ENCODE measurements at places on chromosomes 11 and 22.

DNA sequence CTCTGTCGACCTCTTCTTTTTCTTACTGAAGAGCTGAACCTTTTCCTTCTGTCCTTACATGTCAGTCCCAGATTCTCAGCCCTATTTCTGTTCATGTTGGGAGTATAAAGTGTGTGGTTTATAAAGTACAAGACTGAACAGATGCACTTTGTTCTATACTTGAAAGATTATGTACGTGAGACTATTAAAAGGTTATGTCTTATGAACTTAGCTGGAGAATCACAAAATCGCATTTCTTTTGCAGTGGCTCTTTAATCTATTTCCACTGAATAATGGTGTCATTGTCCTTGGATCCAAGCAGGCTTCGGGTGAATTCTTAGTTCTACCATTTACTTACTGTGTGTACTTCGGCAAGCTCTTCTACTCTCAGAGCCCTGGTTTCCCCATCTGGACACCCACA lies 558.4 kb downstream of the TMEM135 start:
- DNase-seq, result no peak

DNA sequence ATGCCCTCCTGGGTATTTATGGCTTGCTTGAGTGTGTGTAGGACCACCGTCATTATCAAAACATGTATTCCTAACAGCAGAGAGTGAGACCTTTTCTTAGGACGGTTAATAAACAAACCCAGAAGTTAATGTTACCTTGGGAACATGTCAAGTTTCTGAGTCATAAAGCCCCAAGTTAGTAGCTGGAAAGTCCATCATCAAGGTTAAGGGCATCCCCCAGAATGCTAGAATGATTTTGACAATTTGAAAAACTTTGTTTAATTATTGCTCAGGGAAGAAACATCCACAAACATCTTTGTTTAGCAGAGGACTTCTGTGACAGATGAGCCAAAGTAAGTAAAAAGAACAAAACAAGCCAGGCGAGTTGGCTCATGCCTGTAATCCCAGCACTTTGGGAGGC lies 20.0 kb downstream of the CAVIN3 start:
- DNase-seq, result no peak

GRCh38 chr11:130314184-130314749 lies 450 bp downstream of the ZBTB44 start:
- peak; percentile 30 for DNase-seq

- peak; percentile 75 for DNase-seq
These were observed 3.8 kb downstream of the ALKBH8 start for GRCh38 chr11:107561688-107562087.

DNA sequence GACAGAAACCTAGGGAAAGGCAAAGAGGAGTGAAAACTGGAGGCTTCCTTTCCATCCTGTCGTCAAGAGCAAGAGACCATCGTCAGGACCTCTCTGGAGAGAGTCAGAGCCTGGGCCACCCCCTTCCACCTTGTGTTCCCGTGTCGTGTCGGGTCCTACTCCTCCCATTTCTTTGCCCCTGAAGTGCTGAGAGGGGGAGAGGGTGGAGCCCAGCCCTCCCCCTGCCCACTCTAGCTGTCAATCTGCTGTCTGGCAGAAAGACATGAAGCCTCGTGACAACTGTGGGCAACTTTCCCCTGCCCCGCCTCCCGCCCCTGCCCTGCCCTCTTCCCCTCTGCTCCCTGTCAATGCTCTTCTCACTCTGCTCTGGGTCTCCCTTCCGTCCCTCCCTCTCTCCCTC lies 20.6 kb downstream of the ANKK1 start:
- DNase-seq, result no peak

DNA sequence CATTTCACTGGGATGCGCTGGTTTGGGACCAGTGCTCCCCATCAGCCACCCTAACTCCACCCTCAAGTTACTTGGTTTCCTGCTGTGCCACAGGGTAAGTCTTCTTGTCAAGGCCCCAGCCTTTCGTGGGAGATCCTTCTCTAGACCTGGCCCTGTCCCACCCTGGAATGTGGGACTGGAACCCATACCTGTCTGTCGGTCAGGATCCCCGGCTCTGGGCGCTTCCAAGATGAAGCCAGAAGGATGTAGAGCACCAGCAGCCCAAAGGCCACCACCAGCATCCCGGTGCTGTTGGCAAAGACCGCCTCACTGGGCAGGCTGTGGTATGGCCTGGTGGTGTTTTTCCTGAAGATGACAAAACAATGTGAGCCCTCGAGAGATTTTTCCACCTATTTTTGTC lies 10.9 kb downstream of the CYB561A3 start:
- no peak for DNase-seq

- DNase-seq, result no peak
These were observed 883.3 kb downstream of the NTM start for GRCh38 chr11:132253469-132254264.

DNA sequence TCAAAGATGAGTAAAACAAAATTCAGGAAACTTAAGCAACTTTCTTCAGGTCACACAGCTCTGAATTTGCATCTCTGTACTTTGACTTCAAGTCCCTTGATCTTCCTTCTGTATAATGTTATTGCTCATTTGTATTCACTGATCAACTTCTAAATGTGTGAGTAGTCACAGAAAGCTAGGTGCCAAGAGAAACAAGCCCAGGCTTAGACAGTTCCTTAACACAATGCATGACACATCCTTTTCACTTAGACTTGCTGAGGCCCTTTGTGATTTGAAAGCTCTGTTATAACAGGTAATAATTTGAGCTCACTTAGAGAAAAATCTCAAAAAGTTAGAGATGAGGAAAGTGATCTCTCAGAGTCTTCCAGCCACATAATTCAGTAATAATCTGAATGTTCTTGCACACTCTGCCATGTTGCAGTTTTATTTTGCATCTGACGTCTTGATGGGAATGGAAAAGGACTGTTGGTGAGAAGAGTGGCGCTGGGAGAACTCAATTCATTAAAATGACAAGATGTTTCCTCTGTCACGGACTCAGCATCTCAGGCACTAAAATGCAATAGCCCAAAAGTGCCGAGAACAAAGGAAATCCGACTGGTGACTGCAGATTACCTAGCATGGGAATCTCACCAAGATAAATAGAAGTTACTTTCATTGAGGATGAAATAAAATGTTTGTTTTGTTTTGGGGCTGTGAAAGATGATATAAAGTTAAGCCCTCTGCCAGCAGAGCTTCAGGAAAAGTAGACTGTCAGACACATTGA lies 665.3 kb downstream of the OPCML start:
- DNase-seq, result peak; percentile 41

- DNase-seq, result no peak
These were observed 15.0 kb downstream of the SIK2 start for GRCh38 chr11:111617286-111617685.

- no peak for DNase-seq
These were observed 5.4 kb upstream of the VPS51 start for GRCh38 chr11:65090628-65091027.

DNA sequence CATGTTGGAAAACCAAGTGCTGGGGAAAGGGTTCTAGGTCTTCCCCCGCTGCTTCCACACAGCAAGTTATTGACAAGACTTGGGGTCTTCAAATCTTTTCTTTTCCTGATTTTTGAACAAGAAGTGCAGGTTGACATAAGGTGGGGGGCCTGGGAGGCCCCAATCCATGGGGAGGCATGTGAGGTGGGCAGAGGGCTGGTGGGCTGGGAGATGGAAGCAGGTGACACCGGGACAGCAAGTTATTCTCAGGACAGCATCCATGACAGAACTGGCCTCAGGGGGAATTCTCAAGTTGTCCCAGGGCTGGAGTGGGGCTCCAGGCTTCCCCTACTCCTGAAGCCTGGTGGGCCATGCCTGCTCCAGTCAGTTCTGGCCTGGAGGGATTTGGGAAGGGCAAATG lies 5.5 kb downstream of the FGF19 start:
- no peak for DNase-seq

- no peak for DNase-seq
These were observed 2203.8 kb downstream of the LRRC4C start for GRCh38 chr11:39255648-39256047.

DNA sequence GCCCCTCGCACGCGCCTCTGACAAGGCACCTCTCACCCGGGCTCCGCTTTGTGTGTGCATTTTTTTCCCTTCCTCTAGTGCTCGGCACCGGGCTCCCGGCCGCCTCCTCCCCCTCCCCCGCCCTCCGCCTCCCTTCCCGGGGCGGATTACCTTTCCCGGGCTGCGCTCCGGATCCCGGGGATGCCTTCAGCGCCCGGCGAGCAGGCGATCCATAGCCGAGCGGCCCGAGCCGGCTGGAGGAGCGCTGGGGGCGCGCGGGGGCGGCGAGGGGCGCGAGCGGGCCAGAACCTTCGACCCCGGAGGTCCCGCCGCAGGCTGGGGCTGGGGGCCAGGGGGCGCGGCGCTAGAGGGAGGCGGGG lies 282 bp downstream of the MPPED2 start:
- DNase-seq, result no peak

DNA sequence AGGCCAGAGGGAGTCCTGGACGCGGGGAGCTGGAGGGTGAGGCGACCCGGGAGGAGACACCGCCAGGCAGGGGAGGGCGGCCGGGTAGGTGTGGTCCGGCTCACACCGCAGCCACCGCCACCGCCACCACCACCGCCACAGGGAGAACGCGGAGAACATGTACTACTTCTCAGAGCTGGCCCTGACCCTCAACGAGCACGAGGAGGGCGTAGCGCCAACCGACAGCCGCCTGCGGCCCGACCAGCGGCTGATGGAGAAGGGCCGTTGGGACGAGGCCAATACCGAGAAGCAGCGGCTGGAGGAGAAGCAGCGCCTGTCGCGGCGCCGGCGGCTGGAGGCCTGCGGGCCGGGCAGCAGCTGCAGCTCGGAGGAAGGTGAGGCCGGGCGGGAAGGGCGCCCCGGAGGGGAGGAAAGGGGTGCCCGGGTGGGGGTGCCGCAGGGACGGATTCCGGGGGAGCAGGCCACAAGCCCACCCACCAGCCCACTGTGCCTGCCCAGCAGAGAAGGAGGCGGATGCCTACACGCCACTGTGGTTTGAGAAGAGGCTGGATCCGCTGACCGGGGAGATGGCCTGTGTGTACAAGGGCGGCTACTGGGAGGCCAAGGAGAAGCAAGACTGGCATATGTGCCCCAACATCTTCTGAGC lies 62.8 kb downstream of the MORC2 start:
- DNase-seq, result no peak

DNA sequence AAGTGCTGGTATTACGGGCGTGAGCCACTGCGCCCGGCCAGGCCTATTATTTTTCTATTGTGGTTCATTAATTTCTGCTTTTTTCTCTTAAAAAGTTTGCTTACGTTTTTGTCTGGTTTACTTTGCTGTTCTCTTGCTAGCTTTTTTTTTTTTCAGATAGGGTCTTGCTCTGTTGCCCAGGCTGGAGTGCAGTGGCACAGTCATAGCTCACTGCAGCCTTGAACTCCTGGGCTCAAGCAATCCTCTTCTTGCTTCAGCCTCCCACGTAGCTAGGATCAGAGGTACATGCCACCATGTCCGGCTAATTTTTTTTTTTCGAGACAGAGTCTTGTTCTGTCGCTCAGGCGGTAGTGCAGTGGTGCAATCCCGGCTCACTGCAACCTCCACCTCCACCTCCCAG lies 18.7 kb downstream of the F2 start:
- DNase-seq, result no peak

- DNase-seq, result peak; percentile 77
These were observed 4.0 kb downstream of the P4HA3 start for GRCh38 chr11:74307434-74307833.

- DNase-seq, result no peak
These were observed 111.4 kb upstream of the GRK3 start for GRCh38 chr22:25453058-25453457.

DNA sequence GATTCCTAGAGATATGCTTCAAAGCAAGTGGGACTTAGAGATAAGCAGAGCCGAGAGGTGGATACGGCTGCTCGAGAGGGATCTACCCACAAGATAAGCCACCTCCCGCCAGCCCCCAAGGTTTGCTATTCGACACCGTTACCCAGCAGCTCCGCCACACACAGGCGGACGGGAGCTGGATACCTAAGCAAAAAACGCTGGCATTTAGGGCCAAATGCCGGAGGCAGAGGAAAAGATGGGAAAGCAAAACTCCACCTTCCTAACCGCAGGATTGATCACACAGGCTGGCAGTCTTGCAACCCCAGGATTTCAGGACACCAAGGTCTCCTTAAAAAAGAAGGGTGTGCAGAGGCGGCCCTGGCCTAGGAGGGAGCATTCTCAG lies 709 bp downstream of the FTH1 start:
- DNase-seq, result peak; percentile 13

GRCh38 chr11:80698637-80699036 lies 1257.8 kb upstream of the TENM4 start:
- no peak for DNase-seq

GRCh38 chr11:10373340-10373739 lies 68.5 kb downstream of the ADM start:
- DNase-seq, result peak; percentile 65

DNA sequence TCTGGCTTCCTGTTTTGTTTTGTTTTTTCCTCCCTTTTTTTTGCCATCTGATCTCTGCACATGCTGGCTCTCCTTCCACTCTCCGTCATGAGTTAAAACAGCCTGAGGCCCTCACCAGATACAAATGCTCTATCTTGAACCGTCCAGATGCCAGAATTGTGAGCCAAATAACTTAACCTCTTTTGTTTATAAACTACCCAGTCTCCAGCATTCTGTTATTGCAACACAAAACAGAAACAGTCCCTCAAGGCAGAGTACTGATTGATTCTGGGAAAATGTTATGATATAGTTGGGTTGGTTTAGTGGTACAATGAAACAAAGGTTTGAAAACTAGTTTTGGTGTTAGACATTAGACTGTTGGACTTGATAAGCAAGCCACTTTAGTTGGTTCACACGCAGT lies 1390.0 kb upstream of the RAG2 start:
- DNase-seq, result no peak

GRCh38 chr22:23750367-23750713 lies 572 bp downstream of the ZNF70 start:
- no peak for DNase-seq

GRCh38 chr11:77776455-77776854 lies 44.1 kb downstream of the RSF1 start:
- peak; percentile 10 for DNase-seq

- peak; percentile 54 for DNase-seq
These were observed 889.4 kb upstream of the TENM4 start for GRCh38 chr11:80330264-80330663.

GRCh38 chr11:74493791-74494630 lies 487 bp upstream of the LIPT2 start:
- peak; percentile 58 for DNase-seq

DNA sequence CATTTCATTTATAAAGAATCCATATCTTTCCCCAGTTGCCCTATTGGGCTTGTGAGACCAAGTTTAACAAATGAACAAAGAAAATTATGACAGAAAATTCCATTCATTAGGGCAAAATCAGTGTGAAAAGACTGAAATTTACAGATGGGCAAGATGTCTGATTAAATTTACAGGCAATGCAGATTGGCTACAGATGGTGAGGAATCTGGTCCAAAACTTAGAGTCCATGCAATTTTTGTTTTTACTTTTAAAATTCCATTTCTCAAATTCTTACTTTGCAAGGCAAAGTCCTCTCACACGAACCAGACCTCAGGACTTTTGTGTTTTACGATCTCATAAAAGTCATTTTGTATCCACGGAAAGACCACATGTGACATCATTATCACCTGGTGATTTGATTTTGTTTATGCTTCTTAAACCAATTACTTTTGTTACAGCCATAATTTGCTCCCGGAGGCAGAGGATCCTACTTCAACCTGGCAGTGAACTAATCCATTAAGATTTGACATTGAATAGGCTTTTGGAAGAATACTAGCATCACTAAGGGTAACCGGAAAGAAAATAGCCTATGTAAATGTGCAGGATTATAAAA lies 843.7 kb upstream of the CHORDC1 start:
- DNase-seq, result no peak

- no peak for DNase-seq
These were observed 861.2 kb downstream of the OPCML start for GRCh38 chr11:132670921-132671675.
